ENCODE measurements at places on chromosomes 11 and 22.

DNA sequence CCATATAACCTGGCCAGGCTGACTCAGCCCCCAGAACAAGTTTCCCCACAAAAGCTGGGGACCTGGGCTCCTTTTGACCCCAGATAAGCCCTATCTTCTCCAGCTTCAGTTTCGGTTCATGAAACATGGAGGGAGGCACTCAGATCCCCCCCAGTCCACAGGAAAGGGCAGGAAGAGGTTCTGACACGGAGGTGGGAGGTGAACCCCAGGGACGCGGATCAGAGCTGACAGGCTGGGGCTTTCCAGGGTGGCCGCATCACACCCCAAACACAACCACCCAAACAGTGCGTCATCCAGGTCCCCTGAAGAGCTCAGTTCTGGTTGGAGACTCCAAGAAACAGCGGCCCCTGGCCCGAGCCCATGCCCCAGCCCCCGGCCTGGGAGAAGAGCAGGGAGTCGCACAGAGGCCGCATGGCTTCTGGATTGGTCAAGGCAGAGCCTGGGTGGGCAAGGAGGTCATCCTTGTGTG, 44.3 kb upstream of the A4GALT start:
- no peak for DNase-seq

GRCh38 chr11:78140392-78141077, 1.1 kb upstream of the ALG8 start:
- DNase-seq, result no peak

DNA sequence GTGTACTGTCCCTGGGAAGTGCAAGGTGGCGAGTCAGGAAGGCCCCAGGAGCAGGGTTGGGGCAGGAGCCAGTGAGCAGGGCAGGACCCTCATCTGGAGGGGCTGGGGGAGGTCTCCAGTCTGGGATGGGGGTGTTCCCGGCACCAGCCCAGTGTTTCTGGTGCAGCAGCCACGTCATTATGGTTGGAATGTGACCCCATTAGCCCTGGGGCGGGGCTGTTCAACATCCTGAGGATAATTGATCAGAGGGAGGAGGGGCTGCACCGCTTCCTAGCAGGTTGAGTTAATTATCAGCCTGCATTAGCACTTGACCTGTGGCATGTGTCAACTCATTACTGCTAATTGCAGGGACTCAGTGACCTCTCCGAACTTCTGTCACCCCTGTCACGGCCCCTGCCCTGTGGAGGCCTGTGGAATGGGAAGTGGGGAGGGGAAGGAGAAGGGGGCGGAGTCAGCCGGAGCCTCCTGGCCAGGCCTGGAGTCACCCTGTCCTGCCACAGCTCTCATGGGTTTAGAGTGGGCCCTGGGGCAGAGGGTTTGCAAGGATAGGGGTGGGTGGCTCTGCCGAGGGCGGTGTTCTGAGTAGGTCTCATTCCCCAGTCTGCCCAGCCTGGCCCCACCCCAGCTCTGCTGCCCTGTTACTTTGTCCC, 52.8 kb upstream of the CCDC188 start:
- no peak for DNase-seq

GRCh38 chr11:121337078-121337477, 44.5 kb downstream of the SC5D start:
- no peak for DNase-seq

- peak; percentile 71 for DNase-seq
Measured at GRCh38 chr11:130042093-130042591, 27.6 kb upstream of the APLP2 start.

DNA sequence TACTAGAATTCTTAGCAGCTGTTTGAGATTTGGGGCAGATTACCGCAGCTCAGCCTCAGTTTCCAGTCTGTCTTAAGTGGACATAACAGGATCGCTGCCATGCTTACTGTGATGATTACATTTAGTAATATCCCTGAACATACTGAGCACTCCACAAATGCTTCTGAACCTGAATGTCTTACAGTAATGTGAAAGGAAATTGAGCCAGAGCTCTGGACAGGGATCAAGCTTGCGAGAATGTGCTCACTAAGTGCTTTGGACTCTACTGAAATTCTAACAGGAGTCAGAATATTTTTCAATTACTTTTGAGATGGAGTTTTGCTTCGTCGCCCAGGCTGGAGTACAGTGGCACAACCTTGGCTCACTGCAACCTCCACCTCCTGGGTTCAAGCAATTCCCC, 118.6 kb upstream of the RASSF10 start:
- DNase-seq, result no peak

GRCh38 chr11:18709414-18709813, 10.8 kb downstream of the TMEM86A start:
- DNase-seq, result no peak

DNA sequence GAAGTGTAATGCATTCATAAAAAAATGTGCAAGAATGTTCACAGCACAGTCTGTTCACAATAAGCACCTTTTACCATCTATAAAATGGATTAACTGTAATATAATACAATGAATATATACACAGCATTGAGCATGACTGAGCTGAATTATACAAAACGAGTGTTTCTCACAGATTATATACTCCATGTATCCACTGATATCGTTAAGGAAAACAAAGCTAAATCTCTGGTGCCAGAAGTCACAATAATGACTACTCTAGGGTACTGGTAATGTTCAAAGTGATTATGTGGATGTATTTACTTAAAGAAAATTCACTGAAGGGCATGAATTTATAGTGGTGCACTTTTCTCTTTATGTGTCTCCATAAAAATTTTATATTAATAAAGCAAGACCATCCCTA, 33.2 kb downstream of the ACAT1 start:
- DNase-seq, result no peak

DNA sequence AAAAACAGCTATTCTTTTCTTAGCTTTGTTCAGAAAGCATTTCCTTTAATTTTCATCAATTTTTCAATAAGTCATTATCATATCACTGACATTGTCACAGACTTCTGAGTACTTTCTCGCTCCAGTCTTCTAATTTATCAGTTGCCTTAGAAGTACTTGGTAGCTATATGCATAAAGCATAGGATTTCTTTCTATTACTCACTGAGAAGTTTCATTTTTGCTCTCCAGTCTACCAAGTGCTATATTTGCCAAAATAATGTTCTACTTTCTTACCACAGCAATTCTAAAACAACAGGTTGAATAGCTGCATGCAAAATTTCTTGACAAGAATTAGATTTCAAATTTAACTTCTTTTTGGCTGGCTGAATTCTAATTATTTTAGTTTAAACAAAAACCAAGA, 116.3 kb downstream of the STK33 start:
- no peak for DNase-seq

GRCh38 chr11:64202992-64203391, 3.5 kb upstream of the FERMT3 start:
- no peak for DNase-seq

DNA sequence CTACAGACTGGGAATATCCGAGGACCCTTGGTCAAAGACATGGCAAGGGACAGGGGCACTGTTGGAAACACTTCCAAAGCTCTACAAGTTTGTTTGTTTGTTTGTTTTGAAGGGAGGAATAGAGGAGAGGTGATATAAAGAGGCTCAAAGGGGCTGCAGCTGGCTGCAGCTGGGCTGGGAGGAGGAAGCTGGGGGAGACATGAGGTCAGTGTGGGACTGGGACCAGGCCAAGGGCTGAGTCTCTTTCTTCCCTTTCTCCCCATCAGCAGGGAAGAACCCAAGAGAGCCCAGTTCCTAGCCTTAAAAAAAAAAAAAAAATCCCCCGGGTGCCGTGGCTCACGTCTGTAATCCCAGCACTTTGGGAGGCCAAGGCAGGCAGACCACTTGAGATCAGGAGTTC, 5.0 kb downstream of the RHOG start:
- DNase-seq, result no peak

GRCh38 chr11:85695546-85695945, 9.6 kb upstream of the CCDC89 start:
- DNase-seq, result no peak

GRCh38 chr11:95506777-95507176, 275.8 kb upstream of the SESN3 start:
- DNase-seq, result no peak

DNA sequence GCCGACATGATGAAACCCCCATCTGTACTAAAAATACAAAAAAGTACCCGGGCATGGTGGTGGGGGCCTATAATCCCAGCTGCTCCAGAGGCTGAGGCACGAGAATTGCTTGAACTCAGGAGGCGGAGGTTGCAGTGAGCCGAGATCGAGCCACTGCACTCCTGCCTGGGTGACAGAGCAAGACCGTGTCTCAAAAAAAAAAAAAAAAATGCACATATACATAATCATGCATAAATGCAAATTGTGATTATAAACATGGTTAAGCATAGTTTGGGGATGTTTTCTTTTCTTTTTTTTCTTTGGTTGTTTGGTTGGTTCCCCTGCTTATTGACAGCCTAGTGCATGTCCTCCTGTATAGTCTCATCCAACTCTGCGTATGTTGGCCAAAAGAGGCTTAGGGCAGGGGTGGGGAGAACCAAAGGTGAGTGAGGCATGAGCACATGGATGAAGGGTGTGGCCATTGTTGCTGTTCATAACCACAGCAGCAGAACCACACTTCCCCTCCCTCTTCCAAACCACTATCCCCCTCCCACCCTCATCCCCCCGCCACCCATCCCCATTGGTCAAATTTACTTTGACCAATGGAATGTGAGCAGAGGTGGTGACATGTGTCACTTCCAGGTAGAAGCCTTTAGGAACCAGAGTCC, 6.9 kb upstream of the VPS37C start:
- DNase-seq, result no peak

DNA sequence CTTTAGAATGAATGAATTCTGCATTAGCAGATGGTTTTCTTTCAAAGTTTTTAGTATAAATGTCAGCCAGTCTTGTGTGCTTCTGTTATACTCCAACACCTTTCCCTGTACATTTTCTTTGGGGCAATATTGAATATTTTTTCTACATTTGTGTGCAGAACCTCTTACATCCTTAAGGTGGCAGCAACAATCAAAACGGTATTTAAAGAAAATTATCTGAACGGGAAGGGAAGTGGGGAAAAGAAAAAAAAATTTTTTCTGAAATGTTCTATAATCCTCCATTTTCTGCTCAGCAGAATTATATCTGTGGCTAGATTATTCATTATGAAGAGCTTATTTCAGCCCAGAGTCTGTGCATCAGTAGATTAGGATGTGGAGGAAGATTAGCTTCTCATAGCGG, 347.3 kb upstream of the RAG2 start:
- no peak for DNase-seq

All from BJ (cell line).